ENCODE measurements at places on chromosomes 11 and 22.

- DNase-seq: no peak
These were observed 11.8 kb downstream of the UPB1 start for GRCh38 chr22:24506802-24507438.

DNA sequence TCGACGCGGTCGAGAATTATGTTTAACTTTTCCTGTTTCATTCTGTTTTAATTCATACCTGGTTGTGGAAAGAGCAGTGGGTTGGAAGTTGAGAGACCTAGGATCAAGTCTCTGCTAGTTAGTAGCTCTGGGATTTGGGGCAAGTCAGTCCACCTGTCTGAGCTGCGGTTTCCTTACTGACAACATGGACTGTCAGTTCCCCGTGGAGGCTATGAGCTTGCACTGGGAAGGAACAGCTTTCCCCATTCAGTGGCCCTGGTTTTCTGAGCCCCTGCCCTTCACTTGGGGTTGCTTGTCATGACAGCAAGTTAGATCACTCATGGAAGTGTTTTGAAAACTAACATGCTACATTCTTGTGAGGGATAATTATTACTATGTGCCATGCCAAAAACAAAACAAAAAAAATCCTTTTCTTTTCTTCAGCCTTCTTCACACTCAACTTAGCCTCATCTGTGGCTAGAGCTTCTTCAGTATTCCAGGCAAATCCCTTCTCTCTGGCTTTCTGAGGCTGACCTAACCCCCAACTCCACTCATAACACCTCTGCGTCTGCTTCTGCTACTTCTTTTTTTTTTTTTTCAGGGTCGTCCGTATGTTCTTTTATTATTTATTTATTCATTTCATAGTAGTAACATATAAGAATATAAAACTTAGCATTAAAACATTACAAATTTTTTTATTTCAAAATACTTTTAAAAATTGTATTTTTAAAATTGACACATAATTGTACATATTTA is 43.0 kb upstream of the ZBED5 start:
- DNase-seq: no peak

DNA sequence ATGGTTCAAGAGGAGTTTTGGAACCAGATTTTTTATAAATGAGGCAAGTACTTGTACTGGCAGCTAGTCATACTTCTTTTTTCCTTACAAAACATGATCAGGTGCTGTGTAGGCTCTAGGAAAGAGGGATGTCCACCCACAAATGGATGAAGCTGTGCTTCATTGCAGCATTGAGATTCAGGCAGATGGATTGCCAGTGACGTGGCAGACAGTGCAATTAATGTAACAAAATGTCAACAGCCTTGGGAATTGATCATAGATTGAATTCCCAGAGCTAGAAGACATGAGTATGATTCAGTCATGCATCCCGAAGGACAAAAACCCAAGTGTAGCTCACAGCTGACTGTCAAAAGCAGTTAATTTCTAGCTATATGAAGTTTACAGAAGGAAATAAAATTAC is 99.2 kb upstream of the RASSF10 start:
- no peak for DNase-seq

- DNase-seq: peak; percentile 16
These were observed 936 bp downstream of the BRD1 start for GRCh38 chr22:49826603-49827270.

GRCh38 chr11:59756845-59757244 is 1.7 kb downstream of the STX3 start:
- DNase-seq: no peak

DNA sequence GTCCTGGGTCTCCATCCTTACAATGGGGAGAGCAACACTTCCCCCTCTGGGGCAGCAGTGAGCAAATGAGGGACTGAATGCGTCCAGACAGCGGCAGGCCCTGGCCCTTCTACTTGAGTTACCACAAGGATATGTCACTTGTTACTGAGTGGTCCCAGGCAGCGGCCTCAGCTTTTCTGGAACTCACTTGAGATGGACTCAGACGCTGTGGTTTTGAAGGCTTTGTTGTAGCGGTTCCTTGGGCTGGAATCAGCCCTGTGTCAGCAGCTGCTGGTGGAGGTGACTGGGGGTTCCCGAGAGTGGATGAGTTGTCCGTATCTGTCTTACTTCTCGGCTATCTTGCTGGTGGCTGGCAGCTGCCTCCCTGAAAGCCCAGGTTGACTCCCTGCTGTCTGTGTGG is 77.0 kb downstream of the MICAL2 start:
- DNase-seq: no peak

DNA sequence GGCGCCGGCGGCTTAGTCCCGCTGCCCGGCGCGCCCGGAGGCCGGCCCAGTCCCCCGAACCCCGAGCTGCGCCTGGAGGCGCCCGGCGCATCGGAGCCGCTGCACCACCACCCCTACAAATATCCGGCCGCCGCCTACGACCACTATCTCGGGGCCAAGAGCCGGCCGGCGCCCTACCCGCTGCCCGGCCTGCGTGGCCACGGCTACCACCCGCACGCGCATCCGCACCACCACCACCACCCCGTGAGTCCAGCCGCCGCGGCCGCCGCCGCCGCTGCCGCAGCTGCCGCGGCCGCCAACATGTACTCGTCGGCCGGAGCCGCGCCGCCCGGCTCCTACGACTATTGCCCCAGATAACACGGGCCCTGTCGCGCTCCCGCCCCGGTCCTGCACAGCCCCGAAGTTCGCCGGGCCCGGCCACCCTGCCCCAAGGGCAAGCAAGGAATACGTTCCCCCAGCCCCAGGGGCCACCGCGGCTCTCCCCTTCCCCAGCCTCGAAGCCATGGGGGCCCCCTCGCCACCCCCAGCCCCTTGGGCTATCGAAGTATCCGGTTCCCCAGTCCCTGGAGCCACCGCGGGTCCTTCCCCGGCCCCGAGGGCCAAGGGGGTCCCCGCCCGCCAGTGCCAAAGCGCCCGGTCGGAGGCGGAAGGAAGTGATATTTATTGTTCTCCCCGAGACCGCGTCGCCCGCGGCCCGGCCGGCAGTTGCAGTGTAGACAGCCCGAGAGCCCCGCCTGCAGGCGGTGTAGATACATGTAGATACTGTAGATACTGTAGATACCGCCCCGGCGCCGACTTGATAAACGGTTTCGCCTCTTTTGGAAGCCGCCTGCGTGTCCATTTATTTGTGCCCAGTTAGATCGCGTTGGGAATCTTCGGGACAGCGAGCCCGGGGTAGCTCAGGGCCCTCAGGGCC is 6.2 kb downstream of the TBX1 start:
- no peak for DNase-seq

All from globus pallidus (tissue), 1 donor.